Stimulated activated CD4-positive, alpha-beta T cell treated with anti-CD3 and anti-CD28 coated beads, Interleukin-15, amount 100 ng/mL, for 24 hours (primary cell): ENCODE measurements at places on chromosomes 16 and 17.

- DNase-seq: no peak
Measured at GRCh38 chr16:18841833-18842525, 40.6 kb upstream of the ARL6IP1 start.

GRCh38 chr17:66386498-66387351 lies 84.3 kb downstream of the PRKCA start:
- no peak for DNase-seq

- DNase-seq: no peak
Measured at GRCh38 chr16:4924593-4925292, 12.2 kb downstream of the PPL start.

- no peak for DNase-seq
Measured at GRCh38 chr17:39077252-39077651, 74.2 kb downstream of the PLXDC1 start.

- no peak for DNase-seq
Measured at GRCh38 chr17:12421646-12422306, 243.9 kb upstream of the MYOCD start.

DNA sequence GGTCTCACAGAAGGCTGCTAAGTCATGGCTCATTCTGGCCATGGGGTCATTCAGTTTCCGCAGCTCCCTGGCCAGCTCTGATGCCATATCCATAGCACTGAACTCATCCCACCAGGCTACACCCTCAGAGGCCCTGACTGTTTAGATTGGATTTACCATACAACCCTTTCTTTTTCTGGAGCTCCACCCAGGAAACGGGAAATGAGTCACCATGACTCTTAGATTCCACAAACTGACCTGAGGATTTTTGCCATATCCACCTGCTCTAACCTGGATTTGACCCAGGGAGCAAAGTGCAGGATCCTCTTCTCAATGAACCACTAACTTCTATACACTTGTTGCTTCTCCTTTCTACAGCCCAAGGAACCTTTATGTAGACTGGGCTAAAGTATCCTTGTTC lies 20.3 kb upstream of the CALB2 start:
- no peak for DNase-seq

- DNase-seq: no peak
Measured at GRCh38 chr17:607361-608147, 107.1 kb downstream of the VPS53 start.

GRCh38 chr17:17134957-17135333 lies 71.2 kb downstream of the PLD6 start:
- DNase-seq: no peak

- no peak for DNase-seq
Measured at GRCh38 chr16:78791011-78791410, 691.6 kb downstream of the WWOX start.

DNA sequence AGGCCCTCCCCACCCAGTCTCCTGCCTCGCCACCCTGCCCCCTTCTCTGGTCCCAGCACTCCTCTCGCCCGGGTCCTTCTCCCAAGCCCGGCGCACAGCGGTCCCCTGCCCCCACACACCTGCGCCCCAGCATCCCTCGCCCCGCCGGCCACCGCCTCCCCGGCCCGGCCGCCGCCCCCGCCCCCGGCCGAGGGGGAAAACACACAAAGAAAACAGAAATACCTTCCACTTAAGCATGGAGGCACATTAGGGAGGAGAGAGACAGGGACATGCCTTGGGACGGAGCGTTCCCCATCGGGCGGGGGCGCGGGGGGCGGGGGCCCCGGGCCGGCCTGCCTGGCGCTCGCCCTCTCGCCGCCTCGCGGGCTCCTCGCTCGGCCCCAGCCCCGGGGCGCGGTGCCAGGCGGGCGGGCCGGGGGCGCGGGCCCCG lies 326 bp downstream of the SRCIN1 start:
- peak; percentile 15 for DNase-seq

- DNase-seq: no peak
Measured at GRCh38 chr17:61813211-61813610, 50.1 kb downstream of the BRIP1 start.

DNA sequence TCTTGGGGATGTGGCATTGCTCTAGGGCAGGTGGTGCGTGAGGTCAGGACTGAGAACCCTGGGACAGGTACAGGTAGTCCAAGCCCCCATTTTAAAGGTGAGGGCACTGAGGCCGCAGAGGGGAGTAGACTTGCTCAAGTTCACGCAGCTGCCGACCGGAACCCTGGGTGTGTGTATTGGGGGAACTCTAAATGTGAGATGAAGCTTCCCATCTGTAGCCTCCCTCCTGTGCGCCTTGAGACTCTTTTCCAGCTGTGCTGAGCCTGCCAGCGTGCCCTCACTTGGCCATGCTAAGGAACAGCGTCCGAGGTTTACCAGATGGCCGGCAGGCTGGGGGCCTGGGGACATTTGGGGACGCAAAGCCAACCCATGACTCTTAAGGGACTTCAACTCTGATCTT lies 79.0 kb upstream of the CDC42EP4 start:
- no peak for DNase-seq

DNA sequence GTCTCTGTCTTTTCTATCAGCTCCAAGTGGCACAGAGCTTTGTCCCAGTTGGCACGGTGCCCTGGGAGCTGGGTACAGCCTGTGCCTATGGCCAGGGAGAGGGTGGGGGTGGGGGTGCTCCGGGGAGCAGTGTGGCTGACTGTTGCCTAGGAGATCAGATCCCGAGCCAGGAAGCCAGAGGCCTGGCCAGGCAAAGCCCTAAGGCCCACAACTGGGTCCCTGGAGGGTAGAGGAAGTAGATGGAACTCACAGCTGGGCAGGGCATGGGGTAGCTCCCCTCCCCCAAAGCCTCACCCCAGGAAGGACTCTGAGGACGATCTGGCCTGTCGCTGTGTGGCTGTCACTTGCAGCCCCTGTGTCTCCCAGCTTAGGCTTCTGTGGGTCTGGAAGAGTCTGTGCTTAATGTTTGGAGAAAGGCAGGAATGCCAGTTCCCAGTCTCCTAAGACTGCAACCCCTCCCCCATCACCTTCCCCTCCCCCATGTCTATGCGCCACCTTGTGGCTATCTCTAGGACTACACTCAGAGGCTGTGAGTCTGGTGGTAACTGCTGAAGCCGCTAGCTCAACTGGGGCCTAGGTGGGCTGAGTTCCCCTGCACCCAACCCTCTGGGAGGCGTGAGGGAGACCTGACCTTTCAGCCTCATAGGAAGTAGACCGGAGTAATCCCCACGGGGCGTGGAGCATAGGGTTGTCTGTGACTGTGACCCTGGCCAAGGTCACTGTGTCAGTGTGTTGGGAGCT lies 12.6 kb downstream of the THRA start:
- peak; percentile 71 for DNase-seq

- DNase-seq: no peak
Measured at GRCh38 chr16:78729687-78730086, 630.2 kb downstream of the WWOX start.

DNA sequence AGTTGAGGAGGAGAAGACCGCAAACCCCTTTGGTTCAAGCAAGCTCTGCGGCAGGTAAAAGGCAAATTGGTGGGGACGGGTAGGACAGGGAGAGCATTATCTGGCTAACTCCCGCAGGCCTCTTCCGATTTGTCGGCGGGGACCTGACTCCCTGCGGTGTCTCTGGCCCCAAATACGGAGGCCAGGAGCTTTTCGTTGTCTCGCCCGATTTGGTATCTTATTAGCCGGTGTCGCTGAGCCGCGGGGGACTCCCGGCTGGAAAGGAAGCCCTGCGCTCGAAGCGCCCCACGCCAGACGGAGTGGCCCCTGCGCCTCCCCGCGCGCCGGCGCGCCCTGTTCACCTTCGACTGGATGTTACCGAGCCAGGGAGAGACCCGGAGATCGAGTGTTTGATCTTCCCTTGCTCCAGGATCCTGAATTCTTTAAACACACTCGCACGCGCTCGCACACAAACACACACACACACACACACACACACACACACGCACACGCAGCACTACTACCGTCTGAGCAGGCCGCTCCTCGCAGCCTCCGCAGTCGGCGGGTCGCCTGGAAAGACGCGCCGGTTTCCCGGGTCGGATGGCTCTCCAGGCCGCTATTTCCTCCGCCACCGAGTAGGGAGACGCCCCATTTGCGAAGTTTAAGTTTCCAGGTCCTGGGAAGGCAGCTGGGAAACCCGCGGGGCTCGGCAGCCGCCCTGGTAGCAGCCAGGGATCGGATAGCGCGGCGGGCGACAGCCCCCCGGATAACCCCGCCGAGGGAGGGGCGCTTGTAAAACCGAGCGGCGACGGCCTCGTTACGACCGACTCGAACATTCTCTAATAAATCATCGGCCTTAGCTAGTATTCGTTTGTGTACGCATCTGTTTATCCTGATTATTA lies 3.3 kb downstream of the PRAC1 start:
- DNase-seq: peak; percentile 37

DNA sequence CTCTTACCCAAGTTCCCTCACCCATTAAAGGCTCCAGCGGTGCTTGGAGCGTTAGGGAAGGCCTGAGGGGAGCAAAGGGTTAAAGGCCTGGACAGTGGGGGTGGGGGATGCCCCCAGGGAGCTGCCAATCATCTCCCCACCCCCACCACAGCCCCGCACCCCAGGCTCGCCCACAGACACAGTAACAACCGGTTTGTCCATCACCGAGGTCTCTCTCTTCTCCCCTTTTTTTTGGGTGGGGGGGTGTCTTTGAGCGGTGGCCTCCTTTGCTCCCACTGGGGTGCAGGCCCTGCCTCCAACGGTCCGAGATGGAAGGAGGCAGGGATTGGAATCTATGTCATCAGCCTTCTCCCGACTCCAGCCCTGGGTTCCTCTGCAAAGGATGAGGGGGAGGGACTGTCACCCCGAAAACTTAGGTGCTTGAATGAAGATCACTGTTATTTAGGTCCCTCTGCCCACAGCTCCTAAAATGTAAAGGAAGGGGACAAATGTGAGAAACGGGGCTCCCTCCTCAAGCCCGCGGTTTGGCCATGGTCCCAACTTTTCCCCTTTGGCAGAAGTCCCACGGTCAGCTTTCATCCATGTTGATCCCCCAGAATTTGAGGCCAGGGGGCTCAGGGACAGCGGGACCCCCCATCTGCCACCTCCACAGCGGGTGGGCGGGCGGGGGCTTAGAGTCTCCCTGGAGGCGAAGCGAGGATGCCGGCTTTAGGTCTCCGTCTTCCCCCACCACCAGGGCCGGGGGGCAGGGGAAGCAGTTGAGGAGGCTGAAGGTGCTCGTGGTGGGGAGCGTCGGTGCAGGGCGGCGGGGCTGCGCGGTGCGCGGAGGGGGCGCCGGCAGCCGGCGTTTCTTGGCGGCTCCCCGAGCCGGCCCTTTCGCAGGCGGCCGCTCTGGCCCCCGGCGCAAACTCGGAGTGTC lies 1.7 kb downstream of the EPOP start:
- DNase-seq: peak; percentile 30

GRCh38 chr16:22938647-22939046 lies 124.7 kb downstream of the HS3ST2 start:
- no peak for DNase-seq

DNA sequence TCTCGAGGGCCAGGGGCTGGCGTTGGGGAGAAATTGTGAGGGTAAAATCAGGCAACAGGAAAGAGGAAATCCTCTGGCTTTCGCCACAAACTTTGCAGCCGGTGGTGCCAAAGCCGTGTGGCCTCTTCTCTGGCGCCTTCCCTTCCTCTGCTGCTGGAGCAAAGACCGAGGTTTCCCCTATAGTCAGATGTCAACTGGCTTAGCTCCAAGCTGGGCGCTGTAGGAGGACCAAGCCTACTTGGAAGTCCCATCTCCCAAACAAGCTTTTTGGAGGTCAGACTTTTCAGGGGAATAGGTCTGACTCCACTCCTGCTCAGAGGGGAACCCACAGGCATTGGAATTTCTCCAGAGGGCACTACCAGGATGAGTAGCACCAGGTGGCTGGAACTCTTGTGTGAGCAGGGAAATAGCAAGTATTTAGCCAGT lies 5.0 kb downstream of the IGFBP4 start:
- DNase-seq: no peak
